ENCODE measurements at places on chromosomes 5 and 9. TPM values are rescaled to one million over a fixed set of nuclear protein-coding genes. Genes with fewer than 3 reads are reported as not detected.
A peak's percentile ranks its signal among the peaks of the same experiment; 100 is the strongest.

DNA sequence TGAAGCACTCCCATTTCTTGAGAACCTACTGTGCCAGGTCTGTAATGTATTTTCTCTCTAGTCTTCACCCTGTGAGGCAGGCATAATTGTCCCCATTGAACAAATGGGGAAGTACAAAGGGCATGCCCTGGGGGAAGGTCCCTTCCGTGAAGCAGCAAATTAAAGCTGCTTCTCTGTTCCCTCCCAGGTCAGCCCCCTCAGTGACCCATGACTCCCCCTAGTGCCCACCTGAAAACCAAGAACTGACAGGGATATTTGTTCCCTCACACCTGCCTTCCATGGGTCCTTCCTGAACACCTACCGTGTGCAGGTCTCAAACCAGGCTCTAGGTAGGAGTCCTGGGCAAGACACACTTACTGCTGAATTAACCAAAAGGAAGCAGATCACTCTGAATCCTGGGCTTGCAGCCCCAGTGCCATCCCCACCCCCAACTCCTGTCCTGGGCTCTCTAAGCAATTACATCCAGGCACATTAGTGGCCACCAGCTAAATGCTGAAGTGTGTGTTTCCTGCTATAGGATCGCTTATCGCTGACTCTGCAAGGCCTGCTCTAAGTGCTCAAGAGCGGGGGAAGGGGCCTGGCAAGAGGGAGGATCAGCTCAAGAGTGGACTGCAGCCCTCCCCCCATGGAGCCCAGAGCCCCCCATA is 254.8 kb downstream of the CDK5RAP2 start:
- no peaks in the 10 kb centered on the region for H3K4me1 ChIP-seq
- no peak for DNase-seq
- no peaks in the 10 kb centered on the region for H3K27me3 ChIP-seq
- no peak overlapping the region for H3K27ac ChIP-seq

DNA sequence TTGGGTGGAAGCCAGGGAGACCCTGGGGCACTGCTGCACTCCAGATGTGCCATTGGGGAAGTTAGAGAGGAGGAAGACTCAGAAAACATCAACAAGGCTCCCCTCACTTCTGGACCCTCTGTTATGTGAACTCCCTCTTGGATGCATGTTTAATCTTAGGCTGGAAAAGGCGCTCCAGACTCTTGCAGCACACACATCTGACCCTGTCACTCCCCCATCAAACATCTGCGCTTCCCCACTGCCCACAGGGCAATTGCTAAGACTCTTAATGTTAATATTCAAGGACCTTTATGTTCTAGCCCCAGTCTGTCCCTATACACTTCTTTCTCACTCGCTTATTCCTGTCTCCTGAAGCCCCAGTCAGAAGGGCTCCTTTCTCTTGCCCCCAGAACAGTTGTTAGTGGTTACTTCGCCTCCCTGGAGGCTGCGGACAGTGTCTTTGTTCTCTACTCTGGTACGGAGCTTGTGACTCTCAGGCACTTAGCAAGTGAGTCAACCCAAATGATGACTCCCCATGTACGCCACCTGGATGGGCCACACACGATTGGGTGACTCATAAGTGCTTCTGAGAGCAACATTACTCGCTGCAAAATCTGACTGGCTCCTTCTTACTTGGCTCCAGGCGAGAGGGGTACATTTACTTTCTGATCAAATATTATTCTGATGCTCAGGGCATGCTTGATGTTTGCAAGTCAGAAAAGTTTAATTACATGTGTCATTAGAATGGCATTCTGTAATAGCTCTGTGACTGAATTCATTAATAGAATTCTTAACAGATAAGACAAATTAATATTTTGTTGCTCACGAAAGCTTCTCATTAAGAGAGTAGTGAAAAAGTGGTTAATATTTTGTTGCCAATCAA is 193.6 kb downstream of the HSPA4 start:
- DNase-seq: peak; percentile 93
- H3K36me3 ChIP-seq: no peaks in the 10 kb centered on the region
- H3K27ac ChIP-seq: no peak overlapping the region
- H3K4me3 ChIP-seq: no peak overlapping the region
- 0 out of 2 replicates have a peak, but pooled peaks cover 5% of the 10 kb centered on the region for H3K4me1 ChIP-seq
- H3K27me3 ChIP-seq: no peaks in the 10 kb centered on the region

DNA sequence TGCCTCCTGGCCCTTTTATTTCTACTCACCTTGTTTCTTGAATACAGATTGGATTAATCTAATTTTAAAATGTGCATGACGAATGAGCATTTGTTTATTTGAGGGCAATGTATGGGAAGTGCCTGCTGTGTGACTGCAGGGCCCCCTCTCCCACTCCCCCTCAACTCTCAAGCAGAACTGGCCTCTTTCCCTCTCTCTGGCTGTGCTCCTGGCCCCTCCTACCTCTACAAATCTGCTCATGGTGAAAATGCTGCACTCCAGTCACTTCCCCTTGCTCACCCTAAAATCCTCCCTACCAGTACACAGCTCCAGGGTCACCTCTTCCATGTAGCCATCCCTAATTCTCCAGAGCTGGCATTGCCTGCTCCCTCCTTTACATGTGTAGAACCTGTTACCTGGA is 17.2 kb upstream of the NDST1 start:
- peak overlapping the region; percentile 88 for H3K27ac ChIP-seq
- DNase-seq: peak; percentile 13
- no peaks in the 10 kb centered on the region for H3K36me3 ChIP-seq
- peaks cover 62% of the 10 kb centered on the region for H3K4me1 ChIP-seq
- peak overlapping the region; percentile 24 for H3K4me3 ChIP-seq

- no peak overlapping the region for H3K27ac ChIP-seq
- H3K4me1 ChIP-seq: no peaks in the 10 kb centered on the region
- H3K36me3 ChIP-seq: no peaks in the 10 kb centered on the region
- no peak overlapping the region for H3K4me3 ChIP-seq
Measured at GRCh38 chr9:93267091-93267541, 83.2 kb downstream of the WNK2 start.

DNA sequence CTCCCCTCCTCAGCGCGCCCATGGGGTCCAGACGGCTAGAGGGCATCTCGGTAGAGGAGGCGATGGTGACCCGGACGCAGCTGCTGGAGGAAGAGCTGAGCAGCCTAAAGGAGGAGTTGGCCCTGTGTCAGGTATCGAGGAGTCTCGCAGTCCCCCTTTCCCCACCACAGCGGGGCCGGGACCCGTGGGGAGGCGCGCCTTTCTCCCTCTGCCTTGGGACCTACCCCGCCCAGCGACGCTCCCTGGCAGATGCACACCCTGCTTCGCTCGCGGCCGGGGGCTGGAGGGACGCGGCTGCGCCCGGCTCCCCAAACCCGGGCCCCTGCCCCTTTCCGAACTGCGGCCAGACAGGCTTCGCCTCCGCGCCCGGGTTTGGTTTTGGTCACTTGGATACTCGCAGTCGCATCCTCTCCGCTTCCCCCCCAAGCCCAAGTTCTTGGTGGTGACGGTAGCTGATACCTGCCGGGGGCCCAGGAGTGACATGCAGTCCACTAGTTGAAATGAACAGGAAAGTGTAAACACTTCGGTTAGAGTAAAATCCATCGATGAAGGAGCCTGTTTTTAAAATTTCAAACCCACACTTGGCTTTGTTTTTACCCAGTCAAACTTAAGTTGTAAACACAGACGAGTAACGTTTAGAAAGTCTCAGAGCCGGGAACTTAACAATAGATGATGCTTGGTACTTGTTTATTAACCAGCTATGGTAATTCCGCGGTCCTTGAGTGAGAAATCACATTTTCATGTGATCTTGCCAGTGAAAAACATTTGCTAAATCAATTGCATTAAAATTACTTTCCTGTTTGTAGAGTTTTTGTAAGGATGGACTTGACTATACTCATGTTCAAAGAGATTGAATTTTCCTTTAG is 688 bp downstream of the CNTLN start:
- H3K4me1 ChIP-seq: peaks cover 9% of the 10 kb centered on the region
- H3K36me3 ChIP-seq: no peaks in the 10 kb centered on the region
- no peaks in the 10 kb centered on the region for H3K27me3 ChIP-seq
- peak overlapping the region; percentile 44 for H3K27ac ChIP-seq
- DNase-seq: peak; percentile 75

DNA sequence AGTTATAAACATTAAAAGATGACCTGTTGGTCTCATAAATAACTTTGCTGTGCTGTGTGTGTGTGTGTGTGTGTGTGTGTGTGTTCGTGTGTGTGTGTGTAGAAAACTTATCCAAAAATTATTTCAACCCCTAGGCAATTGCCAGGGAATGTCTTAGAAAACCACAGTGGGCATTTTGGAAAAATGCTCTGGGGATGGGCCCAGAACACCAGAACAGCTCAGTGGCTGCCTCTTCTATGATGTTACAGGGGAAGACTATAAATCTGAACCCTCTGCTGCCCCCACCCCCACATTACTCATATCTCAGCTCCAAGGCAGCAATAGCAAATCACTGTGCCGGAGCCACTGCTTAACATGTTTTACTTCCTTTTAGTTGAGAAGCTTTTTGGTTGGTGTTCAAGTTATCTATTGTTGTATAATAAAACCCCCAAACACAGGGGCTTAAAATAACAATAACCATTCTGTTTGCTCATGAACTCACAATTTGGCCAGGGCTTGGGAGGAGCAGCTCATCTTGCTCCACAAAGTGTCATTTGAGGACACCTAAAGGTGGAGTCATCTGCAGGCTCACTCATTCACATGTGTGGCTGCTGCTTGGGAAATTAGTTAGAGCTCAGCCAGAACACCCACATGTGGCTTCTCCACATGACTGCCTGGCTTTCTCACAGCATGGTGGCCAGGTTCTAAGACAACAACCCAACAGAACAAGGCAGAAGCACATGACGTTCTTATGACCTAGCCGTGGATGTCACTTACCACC is 40.4 kb downstream of the ACTBL2 start:
- H3K4me3 ChIP-seq: peak overlapping the region; percentile 55
- DNase-seq: peak; percentile 96
- peaks cover 69% of the 10 kb centered on the region for H3K4me1 ChIP-seq
- H3K27ac ChIP-seq: peak overlapping the region; percentile 98
- H3K36me3 ChIP-seq: no peaks in the 10 kb centered on the region

MARCOL gene
- total RNA-seq: not detected

C5orf58 gene
- total RNA-seq: not detected

NIPAL4 gene
- not detected for total RNA-seq
